ENCODE measurements at places on chromosomes 2 and 18. TPM values are rescaled to one million over a fixed set of nuclear protein-coding genes. Genes with fewer than 3 reads are reported as not detected.

GRCh38 chr18:73151086-73151485, 283.3 kb upstream of the NETO1 start:
- DNase-seq: no peak

GRCh38 chr2:62565309-62565908, 59.4 kb upstream of the TMEM17 start:
- DNase-seq: no peak

DNA sequence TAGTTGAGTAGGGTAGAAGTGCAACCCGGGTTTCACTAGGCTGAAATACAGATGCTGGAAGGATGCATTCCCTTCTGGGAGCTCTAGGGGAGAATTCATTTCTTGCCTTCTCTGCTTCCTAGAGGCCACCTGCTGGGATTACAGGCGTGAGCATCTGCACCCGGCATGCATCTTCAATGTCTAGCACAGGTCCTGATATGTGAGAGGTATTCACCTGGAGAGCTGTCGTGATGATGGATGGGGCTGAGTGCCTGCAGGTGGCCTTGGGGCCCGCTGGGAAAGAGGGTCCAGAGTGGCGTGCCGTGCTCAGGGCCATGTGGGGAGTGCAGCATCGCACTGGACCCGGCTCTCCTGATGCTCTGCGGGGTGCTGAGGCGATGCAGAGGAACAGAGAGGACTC, 6.6 kb upstream of the NTSR2 start:
- no peak for DNase-seq

Gene DUSP11
- 46.4 TPM for total RNA-seq

Gene CFAP65
- total RNA-seq: 0.11 TPM

GRCh38 chr2:156147594-156148330, 184.8 kb downstream of the NR4A2 start:
- no peak for DNase-seq

GRCh38 chr2:9663008-9663879, 32.4 kb upstream of the YWHAQ start:
- DNase-seq: no peak

Gene FLACC1
- 13.2 TPM for total RNA-seq

DNA sequence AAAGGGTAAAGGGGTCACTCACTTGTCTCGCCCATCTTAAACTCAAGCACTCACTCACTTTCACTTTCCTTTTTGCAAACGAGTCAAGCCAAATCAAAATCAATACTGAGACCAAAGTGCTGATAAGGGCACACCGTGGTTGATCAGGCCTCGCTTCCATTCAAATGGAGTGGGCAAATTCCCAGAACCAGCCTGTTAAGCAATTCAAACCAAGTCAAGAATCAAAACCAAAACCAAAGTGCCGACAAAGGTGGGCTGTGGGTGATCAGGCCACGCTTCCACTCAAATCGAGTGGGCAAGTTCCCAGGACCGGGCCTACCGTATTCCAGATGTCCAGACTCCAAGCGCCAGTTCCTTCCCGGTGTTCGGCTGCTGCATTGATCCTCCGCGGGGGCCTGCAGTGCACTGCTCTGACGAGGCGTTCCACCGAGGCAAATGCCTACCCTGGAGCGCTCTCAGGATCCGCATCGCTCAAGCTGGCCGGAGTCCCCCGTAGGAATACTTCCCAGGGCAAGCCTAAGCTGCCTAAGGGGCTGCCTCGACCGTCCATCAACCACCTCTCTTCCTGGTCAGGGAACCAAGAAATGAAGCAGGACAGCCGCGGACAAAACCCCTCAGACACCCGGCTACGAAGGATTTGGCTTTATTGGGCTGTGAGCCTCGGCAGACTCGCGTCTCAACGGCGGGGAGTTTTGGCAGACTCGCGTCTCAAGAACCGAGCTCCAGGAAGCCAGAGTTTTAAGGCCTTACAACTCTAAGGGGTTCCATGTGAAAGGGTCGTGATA, 89.9 kb upstream of the SLC1A4 start:
- DNase-seq: no peak

GRCh38 chr2:24577481-24577880, 86.4 kb downstream of the NCOA1 start:
- DNase-seq: peak; percentile 88

All from Karpas-422 (cell line).